ENCODE measurements at places on chromosomes 12 and 14.

DNA sequence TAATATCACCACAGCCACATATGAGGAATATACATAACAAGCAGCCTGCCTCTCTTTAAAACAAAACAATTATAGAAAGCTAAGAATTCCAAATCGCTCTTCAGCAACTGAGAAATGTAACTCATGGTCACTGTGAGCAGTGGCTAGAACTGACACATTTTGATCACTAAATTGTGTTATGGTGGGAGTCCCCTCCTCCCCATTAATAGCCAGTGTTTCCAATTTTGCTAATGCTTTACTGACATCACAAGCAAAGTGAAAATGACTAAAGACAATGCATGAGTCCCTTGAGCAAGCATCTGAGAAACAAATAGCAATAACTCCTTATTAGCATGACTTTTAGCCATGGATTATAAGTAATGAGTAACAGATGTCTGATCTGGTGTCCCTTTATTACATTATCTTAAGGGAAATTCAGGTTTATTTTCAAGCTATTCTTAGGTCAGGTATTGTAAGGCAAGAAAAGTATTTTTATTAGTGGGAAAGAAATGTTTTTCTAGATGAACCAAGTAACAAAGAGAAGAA, 148.3 kb downstream of the KCNH5 start:
- DNase-seq: no peak

- DNase-seq: no peak
Observed at GRCh38 chr12:129378496-129378895, 525.2 kb downstream of the GLT1D1 start.

DNA sequence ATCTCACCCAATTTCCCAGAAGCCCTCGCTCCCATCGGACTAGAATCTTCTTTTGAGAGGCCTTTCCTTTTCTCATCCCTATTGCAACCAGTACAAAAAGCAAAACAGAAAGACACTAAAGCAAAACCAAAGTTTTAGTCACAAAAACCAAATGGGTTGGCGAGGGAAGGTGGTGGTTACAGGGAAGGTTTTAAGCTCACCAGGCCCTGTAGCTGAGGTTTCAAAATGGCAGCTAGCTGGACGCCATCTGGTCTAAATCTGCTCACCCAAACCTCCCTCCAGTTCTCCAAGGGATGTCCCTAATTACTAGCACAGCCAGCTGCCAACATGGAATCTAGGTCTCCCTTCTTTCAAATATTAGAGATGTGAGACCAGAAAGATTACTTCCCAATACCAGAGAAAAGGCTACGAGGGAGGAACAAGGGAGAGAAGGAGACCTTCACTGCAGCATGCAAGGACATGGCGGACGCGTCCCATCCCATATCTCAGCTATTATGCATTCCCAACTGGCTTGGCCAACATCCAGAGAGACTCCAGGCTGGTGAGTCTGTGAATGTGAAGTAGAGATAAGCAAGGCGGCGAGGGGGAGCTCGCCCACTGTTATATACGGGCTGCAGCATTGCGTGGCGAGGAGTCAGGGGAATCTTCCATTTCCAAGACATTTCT, 70.8 kb downstream of the DPF3 start:
- no peak for DNase-seq

DNA sequence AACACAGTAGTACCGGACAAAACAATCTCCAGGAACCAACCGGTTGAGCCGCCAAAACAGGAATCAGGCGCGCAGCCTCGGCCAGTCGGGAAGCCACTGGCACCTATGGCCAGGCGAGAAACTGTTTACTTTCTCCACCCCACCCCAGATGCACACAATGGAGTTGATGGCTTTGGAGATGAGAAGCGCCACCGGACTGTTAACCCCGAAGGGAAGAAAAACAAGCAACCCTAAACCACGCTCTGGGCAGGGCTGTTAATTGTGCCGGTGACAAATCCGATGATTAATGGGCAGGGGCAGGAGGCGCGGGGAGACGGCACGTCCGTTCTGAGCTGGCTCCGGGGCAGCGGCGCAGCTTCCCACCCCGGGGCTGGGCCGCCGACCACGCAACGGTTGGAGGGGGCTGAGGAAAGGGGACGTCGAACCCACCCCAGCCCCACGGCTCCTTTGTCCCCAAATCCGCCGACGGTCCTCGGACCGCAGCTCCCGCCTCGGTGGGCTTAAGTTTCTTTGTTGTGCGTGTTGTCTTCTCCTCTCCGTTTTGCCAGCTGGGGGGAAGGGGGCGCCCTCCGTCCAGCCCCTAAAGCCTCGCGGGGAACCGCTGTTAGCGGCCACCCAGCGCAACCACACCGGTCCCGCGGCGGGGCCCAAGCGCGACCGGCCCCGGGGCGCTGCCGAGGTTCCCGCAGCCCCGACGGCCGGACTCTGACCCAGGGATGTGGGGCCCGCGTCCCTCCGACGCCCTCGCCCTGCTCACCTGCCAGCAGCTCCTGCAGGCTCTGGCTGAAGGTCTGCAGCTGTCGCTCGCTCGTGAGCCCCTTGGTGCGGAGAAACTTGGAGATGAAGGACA, 790 bp downstream of the BTG1 start:
- peak; percentile 71 for DNase-seq
